NCI-H1436 (cell line): ENCODE measurements at places on chromosomes 7 and 10.
A peak's percentile ranks its signal among the peaks of the same experiment; 100 is the strongest.

- DNase-seq, result no peak
Observed at GRCh38 chr7:152579070-152579469, 96.9 kb downstream of the XRCC2 start.

GRCh38 chr7:99563650-99564049 is 5.2 kb downstream of the ZNF655 start:
- DNase-seq, result no peak

DNA sequence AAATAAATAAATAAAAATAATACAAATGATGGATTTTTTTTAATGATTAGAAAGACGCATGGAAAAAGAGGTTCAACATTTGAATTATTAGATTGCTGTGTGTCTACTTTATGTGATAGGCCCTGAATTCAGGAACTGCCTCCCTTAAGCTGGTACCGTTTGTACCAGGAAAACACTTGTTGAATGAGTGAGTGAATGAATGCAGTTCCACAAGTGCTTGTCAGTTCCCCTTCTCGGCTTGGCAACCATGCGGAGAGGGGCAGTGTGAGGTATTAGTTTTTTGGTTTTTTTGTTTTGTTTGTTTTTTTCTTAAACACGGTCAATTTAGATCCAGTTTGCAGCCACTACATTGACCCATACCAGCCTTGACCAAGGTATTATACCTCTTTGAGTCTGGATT is 2.1 kb upstream of the DPY19L1 start:
- no peak for DNase-seq

DNA sequence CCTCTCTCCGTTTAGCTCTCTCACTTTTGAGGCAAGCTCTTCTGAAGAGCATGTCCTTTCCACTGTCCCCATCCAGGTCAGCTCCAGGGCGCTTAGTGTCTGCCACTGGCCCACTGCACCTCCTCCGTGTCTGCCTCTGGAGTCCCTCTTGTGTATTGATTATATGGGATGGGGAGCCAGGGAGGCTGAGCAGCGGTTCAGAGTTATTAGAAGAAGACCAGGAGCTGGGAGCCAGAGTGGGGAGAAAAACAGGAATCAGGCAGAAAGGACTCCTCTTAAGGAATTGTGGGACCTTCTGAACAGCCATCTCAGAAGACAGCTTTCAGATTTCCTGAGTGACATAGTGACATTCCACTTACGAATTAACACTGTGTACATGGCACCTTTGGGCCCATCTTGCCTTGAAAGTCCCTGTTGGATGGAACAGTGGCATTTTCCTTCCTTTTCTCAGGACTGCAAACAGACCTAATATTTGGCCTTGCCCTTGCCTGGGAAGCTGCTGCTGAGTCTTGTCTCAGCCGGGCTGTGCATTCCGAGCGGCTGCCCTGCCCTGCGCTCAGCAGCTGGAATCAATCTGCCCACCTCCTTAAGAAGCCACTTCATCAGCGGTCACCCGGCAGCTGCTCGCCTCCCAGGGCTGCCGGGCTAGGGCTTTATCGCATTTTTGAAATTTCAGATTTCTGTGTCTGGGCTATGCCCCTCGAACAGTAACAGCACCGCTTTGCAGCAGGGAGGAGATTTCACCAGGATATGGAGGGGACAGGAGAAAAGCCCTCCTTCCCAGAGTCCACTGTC is 81.1 kb upstream of the PRKG1 start:
- no peak for DNase-seq

- no peak for DNase-seq
Observed at GRCh38 chr7:111012799-111013675, 77.9 kb upstream of the LRRN3 start.

- DNase-seq, result no peak
Observed at GRCh38 chr10:72061491-72061890, 26.9 kb downstream of the SPOCK2 start.

DNA sequence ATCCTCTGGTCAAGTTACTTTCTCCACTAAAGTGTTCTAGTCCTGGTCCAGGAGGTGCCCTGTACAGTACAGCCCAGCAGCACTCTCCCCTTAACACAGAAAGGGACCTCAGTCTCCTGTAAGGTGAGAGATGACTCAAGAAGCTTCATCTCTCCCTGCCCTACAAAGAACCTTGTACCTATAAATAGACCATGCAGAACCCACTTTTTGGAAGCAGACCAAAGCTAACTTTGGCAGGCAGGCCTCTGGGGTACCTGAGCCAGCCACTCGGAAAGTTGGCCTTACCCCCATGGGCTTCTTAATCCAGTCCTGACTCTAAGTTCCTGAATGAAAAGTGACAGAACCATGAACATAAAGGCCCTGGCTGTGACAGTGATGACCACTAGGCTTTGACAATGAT is 454.8 kb downstream of the KCNMA1 start:
- no peak for DNase-seq

DNA sequence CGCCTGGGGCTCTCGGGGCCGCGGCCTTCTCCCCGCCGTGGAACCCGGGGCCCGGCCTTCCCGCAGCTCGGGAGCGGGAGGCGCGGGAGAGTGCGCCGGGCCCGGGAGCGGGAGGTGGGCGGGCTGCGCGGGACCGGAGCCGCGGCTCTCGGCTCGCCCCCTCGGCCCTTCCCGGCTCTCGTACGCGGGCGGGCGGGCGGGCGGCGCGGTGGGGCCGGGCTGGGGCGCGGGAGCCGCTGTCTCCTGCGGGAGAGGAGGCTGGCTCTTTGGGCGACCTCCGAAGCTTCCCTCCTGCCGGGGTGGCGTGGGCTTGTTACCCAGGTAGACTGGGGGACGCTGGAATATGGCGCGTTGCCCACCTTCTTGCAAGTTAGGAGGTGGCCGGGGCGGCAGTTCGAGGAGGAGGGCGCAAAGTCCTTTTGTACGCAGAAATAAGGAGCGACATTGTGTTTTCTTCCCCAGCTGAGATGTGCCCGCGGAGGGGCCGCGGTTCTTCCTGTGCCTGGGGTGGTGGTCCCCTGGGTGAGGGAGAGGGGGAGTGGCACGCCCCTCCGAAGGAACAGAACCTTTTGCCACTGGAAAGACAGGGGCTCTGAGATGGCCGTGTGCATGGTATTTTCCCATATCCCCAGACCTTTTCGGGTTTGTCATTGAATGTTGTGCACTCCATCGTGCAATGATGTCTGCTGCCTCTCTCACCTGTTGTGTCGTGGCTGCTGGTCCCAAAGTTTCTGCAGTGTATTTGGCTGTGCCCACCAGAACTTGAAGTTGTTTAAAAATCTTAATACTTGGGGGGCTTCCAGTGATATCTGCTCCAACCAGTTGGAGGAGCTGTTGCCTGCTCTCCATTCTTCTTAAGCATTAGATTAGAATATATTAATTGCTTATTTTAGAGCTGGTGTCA is 844 bp downstream of the NRF1 start:
- DNase-seq, result peak; percentile 19

DNA sequence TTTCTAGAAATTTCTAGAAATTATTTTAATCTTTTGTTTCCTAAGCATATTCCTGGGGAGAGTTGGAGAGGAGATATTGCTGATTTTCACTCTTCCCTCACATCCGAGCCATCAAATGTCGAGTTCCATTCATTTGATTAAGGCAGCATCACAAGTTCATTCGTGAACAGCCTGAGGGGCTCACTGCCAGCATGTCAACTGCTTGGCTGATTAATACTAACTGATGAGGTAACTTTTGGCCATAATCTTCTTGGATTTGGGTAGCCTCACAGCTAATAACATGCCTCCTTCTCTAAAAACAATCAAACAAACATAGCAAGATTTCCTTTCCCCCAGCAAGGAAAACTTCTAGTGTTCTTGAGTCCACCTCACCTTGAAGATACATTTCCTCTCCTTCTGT is 87.1 kb upstream of the AFAP1L2 start:
- no peak for DNase-seq

DNA sequence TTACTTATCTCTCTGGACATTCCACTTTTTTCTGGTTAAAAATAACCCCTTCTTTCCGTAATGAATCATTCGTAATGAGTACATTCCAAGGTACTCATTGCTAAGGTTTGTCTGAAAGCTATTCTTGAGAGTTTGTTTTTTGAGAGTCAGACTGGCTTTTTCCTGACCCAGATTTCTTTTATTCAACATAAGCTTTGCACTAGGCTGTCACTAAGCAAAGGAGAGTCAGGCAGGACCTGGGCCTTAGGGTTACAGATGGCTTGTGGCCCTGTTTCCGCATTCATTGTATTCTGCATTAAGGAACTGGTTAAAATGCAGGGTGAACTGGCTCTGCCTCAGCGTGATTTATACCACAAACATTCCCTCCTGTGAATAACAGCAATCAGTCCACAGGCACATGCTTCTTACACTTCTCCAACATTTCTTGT is 84.1 kb downstream of the POM121L12 start:
- no peak for DNase-seq

DNA sequence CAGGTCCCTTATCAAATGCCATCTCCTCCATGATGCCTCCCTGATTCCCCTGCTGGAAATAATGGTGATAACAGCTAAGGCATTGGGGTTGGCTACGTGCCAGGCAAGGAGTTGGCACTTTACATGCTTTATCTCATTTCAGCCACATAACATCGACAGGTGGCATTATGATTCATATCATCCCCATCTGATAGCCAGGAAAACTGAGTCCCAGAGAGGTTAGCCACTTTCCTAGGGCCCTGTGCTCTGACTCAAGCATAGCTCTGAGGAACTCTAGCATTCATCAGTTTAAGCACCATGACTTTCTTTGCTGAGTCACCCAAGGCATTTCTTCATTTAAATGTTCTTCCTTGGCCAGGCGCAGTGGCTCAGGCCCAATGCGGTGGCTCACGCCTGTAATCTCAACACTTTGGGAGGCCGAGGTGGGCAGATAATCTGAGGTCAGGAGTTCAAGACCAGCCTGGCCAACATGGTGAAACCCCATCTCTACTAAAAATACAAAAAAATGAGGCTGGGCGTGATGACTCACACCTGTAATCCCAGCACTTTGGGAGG is 6.6 kb downstream of the LEP start:
- no peak for DNase-seq

GRCh38 chr10:74599672-74600071 is 226.7 kb upstream of the KAT6B start:
- no peak for DNase-seq

DNA sequence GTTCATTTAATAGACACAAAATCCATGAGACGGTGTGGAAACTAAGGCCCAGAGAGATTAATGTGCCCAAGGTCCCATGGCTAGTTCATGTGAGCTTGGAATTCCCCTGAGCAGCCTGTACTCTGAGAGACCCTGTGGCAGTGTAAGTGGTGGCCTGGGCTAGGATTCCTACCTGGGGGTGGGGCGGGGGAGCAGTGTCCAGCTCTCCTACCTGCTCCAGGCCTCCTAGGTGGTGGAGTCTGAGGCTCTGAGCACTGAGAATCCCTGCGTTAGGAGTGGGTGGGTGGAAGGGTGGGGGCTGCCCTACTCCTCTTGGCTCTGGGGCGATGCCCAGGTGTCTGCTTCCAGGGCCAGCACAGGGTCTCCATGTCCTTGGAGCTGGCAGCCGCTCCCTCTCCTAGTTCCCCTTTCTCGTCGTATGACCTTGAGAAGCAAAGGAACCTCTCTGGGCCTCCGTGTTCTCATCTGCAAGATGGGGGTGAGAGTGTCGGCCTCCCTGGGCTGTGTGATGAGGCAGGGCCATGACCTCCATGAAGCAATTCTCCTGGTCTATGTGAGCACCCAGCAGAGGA is 2.5 kb downstream of the SNCG start:
- DNase-seq, result no peak

- DNase-seq, result no peak
Observed at GRCh38 chr7:73891178-73891885, 30.4 kb downstream of the TMEM270 start.

DNA sequence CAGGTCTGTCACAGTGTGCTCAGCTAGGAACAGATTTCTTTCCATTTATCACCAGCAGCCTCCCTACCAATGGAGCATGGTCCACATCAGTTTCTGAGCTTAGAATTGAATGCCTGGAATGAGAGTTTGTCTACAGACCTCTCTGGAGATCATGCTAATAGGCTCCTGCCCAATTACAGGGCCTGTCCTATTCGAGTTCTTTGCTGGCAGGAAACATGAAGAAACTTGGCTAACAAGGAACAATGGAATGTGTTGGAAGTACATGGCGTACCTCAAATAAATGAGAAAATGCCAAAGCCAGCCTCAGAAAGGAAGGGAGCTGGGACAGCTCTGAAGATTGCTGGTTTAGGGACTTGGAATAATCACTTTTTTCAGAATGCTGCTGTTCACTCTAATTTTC is 186.0 kb upstream of the AKR1E2 start:
- no peak for DNase-seq

DNA sequence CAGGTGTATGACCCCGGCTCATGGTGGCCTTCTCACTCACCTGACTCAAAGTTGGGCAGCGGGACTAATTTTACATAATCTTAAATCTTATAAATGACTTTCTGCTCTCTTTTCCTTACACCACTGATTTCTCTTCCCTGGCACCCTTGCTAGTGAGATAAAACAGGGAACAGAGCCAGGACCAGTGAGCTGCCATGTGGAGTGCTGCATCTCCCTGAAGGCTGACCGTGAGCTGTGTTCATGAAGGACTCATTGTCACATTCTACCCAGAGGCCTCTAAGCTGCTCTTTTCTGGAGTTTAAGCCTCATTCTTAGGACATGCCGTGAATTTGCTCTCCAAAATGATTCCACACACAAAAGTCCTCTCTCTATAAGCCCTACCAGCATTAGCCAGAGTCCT is 762.3 kb downstream of the AUTS2 start:
- DNase-seq, result no peak

- no peak for DNase-seq
Observed at GRCh38 chr10:84876116-84876999, 548.0 kb downstream of the CCSER2 start.

- no peak for DNase-seq
Observed at GRCh38 chr10:75395932-75396630, 5.5 kb downstream of the ZNF503 start.

GRCh38 chr7:27960415-27960814 is 220.2 kb downstream of the JAZF1 start:
- DNase-seq, result no peak

DNA sequence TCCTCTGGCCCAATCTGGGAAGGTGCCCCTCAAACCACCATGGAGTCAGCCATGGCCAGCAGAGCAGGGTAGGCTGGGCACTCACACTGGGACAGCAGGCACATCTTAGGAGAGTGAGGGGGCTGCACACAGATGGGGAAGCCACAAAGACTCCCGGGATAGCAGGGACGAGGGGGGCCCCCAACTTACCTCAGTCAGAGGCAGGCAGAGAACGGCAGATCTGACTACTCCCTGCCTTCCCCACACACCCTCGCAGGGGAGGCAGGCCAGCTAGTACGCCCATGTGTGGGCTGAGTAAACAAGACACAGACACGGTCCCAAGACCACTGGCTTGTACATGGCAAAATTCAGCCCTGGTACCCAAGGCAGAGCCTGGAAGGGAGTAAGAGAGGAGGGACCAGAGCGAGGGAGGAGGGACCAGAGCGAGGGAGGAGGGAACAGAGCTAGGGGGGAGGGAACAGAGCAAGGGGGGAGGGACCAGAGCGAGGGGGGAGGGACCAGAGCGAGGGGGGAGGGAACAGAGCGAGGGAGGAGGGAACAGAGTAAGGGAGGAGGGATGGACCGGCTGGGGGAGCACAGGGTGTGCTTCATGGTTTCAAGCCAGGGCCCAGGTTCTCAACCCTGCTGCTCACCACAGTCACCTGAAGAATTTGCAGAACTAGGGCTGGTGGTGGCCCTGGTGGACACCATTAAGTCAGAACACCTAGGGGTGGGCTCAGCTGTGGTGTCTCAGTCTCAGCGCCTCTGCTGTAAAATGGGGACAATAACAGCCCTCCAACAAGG is 73.8 kb downstream of the RGS10 start:
- no peak for DNase-seq
